ENCODE measurements at places on chromosomes 4 and X. TPM values are rescaled to one million over a fixed set of nuclear protein-coding genes. Genes with fewer than 3 reads are reported as not detected.

TEX11 gene
- 0.25 TPM for total RNA-seq

KDR gene
- total RNA-seq: 20.9 TPM

DNA sequence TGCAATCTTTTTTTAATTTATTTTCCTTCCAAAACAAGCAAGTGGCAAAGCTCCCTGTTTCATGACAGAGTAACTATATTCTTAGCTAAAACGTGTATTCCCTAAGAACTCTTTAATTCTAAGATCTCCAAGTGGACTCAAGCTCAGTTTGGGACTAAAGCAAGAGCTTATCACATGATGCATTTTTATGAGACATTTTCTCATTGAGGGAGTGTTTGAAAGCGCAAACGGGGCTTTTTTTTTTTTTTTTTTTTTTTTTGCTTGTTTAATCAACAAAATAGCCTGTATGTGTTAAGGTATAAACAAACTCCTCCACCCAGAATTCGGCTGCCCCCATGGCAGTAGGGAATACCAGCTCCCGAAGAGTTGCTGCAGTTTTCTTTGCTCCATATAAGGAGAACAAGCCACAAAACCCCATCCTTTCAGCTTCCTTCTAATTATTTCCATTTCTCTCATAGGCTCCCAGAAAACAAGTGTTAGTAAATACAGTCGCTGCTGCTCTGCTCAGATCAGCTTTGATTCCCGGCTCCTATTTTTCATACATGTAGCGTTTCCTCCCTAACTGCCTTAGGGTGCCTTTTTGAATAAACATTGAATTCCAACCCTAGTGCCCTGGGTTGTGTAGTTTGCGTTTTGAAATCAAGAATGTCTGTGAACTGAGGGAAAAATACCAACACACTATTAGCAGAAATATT lies 669 bp upstream of the PPARGC1A start:
- no peak for DNase-seq

DNA sequence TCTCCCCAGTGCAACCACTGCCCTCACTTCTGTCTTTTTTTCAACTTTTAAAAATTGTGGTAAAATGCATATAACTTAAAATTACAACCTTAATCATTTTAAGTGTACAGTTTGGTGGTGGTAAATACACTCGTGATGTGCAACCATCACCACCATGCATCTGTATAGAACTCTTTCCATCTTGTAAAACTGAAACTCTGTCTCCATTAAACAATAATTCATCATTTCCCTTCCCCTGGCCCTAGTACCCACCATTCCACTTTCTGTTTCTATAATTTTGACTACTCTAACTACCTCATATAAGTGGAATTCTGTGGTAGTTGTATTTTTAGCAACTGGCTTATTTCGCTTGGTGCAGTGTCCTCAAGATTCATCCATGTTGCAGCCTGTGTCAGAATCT lies 6.8 kb upstream of the CTBP1 start:
- DNase-seq: no peak

DNA sequence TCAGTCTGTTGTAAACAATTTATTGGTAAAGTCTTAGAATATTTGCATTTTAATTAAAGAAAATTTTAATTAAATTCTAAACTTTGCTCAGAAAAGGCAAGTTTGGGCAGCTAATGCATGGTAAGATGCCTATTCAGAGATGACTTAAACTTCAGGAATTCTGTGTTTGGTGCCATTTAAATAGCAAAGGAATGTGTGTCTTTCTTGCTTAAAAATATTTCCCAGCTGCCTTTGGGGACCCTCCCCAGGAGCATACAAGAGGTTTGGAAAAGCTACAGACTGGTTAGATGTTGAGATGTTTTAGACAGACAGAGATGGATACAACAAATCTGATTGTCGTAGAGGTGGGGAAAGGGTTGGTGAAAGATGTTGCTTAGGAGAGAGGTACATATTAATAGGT lies 36.5 kb downstream of the AFF2 start:
- DNase-seq: no peak

CNOT6L gene
- 22.4 TPM for total RNA-seq

SLC34A2 gene
- not detected for total RNA-seq

DNA sequence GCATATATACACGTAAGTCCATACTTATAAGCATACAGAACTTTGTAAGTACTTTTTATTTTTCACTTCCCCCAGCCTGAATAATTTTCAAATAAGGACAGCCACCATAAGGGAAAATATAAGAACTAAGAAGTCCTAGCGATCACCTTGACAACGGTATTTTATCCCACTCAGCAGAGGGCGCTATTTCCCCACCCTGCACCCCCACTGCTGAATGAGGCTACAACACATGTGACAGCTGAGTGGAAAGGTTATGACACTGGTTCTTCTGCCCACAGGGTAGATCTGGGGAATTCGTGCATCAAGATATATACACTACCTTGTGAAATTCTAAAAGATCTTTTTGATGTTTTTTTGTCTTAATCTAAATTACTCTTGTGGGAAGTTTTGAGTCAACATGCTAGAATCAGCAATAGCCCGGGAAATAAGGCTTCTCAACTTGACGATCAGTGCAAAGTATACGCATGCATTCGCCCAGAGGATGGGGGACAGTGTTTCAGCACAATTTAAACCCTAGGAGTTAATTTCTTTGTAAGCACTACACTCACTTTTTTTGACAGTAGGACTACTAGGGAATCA lies 151.5 kb downstream of the CORIN start:
- DNase-seq: peak; percentile 61

HSFX4 gene
- not detected for total RNA-seq

GAGE12J gene
- total RNA-seq: not detected

UCP1 gene
- total RNA-seq: 0.14 TPM

- no peak for DNase-seq
Measured at GRCh38 chr4:21655031-21655430, 293.5 kb downstream of the KCNIP4 start.

DNA sequence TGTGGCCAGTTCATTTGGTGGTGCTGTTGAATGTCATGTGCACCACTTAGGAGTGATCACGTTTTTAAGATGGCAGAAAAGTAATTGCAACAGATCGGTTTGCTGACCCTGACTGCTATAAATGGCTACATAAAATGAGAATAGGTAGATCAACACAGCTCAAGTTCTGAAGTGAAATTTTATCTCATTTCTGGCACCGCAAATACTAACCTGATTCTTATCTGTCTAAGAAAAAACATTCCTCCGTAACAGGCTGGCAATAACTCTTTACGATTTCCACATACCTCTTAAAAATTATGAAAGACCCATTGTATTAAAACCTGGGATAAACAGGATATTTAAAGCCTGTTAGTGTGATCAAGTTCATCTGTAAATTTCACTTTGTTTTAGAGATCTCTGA lies 387.5 kb downstream of the PDGFC start:
- DNase-seq: no peak

DNA sequence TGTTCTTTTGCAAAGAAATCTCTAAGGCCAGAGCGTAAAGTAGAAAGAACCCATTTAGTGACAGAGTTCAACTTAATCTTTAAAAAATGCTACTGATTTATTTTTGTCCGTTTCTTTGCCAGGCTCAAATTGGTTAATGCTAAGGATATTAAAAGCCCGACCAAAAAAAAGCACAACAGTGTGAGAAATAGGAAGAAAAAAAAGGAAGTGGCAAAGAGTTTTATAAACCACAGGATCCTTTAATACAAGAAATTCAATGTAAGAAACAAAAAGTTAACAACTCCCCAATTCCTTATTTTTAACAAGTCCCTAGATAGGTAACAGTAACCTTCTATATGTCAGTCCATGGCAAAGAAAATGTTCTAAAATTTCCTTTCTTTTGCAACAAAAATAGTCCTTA lies 480.4 kb downstream of the ACTRT1 start:
- DNase-seq: no peak

F9 gene
- total RNA-seq: not detected

- DNase-seq: no peak
Measured at GRCh38 chrX:74514384-74514783, 93.1 kb downstream of the SLC16A2 start.

- no peak for DNase-seq
Measured at GRCh38 chrX:84174348-84174747, 13.7 kb downstream of the RPS6KA6 start.

DNA sequence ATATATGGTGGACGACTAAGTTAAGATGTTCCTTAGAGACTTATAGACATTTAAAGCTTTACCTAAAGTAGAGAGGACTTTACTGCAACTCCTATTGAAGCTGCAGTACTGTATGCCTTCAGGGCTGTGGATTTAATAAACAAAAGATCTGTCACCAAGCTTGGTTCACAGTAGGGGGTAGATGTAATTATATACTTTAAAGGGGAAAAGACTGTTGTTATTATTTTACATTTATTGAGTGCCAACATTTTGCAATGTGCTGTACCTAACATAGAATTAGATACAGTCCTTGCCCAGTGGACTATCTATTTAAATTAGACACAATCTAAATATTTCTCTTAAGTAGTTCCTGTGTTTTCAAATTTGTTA lies 67.2 kb downstream of the SLIT2 start:
- no peak for DNase-seq

- no peak for DNase-seq
Measured at GRCh38 chr4:75742451-75742850, 18.1 kb downstream of the USO1 start.

NUP62CL gene
- 0.23 TPM for total RNA-seq

GRCh38 chrX:154486396-154487207 lies at the start of gene UBL4A:
TSS of gene UBL4A (minus strand) at chrX:154486615. CDS start at chrX:154486584, 31 bp downstream.
- peak; percentile 89 for DNase-seq

DNA sequence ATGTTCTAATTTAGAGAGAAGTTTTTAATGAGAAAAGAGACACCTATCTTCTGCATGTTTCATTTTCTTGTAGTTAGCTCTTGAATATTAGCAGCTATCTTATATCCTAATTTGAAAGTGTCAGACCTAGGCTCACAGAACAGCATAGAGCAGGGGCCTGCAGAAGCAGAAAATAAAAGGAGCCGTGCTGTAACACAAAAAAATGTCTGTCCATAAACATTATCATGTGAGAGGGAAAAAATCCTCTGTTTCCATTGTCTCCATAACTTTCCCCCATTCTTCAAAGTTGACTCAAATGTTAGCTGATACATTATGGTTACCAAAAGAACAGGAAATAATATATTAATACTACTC lies 329.2 kb upstream of the EPHA5 start:
- DNase-seq: no peak

DNA sequence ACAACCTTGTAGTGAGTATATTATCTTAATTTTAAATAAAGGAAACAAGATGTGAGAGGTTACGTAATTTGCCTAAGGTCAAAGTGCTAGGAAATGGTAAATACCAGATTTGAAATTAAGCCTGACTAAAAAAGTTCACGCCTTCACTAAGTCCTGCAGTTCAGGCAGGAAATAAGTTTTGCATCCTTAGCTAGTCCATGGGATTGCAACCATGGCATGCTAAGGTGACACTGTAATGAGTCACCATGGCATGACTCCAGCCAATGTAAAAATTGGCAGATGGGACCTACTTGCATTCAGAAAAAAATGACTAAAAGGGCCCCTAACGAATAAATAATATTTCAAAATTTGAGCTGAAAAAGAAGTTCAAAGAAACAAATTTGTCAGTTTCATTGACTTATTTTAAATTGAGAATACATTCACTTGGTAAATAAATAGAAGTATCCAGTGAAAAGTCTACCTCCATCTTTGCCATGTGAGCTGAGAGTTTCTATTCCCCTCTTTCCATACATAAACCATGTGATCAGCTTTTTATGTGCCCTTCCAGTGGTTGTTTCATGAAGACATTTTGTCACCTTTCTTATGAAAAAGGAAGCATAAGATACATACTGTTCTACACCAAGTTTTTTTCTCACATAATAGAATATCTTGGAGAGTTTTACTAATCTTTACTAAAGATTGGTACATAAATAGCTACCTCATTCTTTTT lies 72.4 kb downstream of the ANKRD50 start:
- no peak for DNase-seq

DNA sequence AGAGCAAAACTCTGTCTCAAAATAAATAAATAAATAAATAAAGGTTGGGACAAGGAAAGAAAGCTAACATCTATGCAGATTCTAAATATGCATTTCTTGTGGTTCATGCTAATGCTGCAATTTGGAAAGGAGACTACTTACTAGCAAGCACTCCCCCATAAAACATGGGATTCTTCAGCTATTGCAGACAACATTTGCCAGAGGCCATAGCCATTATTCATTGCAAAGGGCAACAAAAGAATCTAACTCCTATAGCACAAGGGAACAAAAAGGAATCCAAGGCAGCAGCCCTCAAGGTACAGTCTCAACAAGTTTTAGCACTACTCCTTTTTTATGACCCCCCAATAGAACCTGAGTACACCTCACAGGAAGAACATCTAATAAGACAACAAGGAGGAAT lies 8.0 kb upstream of the HERC5 start:
- DNase-seq: no peak

- DNase-seq: no peak
Measured at GRCh38 chr4:83328521-83329187, 6.0 kb downstream of the HPSE start.

DNA sequence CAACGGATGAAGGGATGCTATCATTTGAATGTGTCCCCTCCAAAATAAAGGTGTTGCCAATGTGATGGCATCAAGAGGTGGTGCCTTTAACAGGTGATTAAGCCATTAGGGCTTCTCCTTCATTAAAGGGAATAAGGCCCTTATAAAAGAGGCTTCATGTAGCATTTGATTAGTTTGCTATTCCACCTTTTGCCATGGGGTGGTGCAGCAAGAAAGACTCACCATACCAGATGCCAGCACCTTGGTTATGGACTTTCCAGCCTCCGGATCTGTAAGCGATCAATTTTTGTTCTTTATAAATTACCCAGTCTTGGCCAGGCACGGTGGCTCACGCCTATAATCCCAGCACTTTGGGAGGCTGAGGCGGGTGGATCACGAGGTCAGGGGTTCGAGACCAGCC lies 7.9 kb upstream of the SLC25A43 start:
- no peak for DNase-seq

GRCh38 chr4:5708449-5709206 lies at the start of gene EVC2:
TSS of gene EVC2 (minus strand) at chr4:5708559. CDS start at chr4:5708513, 46 bp downstream.
- DNase-seq: peak; percentile 93

GABRQ gene
- total RNA-seq: not detected

CXCR3 gene
- 0.20 TPM for total RNA-seq

DNA sequence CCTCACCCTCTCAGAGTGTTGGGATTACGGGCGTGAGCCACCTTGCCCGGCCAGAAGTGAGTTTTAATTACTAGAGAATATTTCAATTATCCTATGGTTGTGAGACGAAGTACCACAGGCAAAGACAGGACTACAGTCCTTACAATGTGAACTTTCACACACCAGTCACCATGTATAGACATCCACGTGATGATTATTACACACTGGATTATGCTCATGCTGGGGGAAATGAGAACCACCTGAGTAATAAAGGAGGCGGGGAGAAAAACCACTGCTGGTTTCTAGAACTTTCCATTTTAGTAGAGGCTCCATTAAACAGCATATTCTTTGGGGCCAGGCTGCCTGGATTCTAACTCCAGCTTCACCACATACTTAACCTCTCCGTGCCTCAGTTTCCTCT lies 42.5 kb upstream of the TLR2 start:
- no peak for DNase-seq

- DNase-seq: no peak
Measured at GRCh38 chrX:129843209-129843458, 552 bp downstream of the ZDHHC9 start.

MAGEA10 gene
- not detected for total RNA-seq

DNA sequence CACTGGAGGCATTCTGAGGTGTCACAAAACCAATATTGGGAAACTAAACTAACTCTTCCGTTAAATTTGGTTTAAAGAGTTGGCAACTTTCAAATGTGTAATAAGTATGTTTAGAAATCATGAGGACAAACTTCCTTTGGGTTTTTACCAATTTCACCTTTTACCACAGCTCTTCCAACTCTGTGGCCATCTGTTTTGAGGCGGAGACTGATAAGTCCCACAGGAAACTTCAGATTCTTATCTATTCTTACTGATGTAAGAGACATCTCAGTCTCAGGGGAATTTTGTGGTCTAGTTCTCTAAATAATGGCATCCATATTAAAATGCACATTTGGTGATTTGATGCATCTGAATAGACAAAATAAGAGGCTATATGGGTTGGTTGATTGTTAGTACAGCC lies 229.2 kb upstream of the AFF2 start:
- DNase-seq: no peak

TFE3 gene
- 26.4 TPM for total RNA-seq
